ENCODE measurements at places on chromosomes 5 and 9. TPM values are rescaled to one million over a fixed set of nuclear protein-coding genes. Genes with fewer than 3 reads are reported as not detected.
A peak's percentile ranks its signal among the peaks of the same experiment; 100 is the strongest.

The PCDHGA2 gene
- 1.0 TPM for total RNA-seq

DNA sequence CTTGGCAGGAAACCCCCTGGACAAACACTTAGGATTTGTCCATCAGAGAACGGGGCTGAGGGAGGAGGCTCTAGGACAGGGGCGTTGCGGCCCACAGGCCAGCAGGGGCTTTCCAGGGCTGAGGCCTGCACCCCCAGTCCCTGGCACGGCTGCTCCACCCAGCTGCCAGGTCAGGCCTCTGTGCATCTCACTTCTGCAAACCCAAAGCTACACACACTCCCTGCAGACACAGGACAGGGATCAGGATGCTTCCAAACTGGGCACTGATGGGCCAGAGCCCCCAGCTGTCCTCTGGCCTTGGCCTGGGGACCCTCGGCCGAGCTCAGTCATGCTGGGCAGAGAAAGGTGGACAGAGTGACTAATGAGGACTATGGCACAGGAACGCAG lies 106.2 kb upstream of the SARDH start:
- no peak overlapping the region for H3K27ac ChIP-seq
- peaks cover 8% of the 10 kb centered on the region for H3K4me1 ChIP-seq
- no peak for DNase-seq
- H3K36me3 ChIP-seq: no peaks in the 10 kb centered on the region

The PCDHGA12 gene
- 3.5 TPM for total RNA-seq

- no peaks in the 10 kb centered on the region for H3K4me1 ChIP-seq
- H3K36me3 ChIP-seq: no peaks in the 10 kb centered on the region
- DNase-seq: no peak
- H3K27ac ChIP-seq: no peak overlapping the region
- H3K27me3 ChIP-seq: no peaks in the 10 kb centered on the region
- H3K4me3 ChIP-seq: no peak overlapping the region
Observed at GRCh38 chr5:133233616-133234015, 181.8 kb downstream of the HSPA4 start.

GRCh38 chr9:104025945-104026344 lies 68.2 kb upstream of the SMC2 start:
- H3K27ac ChIP-seq: no peak overlapping the region
- H3K36me3 ChIP-seq: no peaks in the 10 kb centered on the region
- no peak for DNase-seq
- H3K4me3 ChIP-seq: no peak overlapping the region
- no peaks in the 10 kb centered on the region for H3K4me1 ChIP-seq
- no peaks in the 10 kb centered on the region for H3K27me3 ChIP-seq

DNA sequence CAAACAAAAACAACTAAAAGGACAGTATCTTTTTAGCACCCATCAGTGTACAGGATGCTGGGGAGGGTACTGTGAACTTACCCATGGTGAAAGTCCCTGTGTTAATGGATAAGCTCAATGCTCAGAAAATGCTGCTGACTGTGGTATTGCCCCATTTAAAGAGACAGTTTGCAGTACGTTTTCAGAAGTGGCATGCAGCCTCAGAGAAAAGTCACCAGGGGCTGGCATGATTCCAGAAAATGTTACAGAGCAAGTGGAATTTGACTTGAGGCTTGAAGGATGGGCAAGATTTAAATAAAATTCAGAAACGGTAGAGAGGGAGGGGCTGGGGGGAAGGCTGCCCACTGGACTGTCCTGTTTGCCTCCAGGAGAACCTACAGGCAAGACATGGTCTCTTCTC lies 7.2 kb downstream of the S1PR3 start:
- H3K4me3 ChIP-seq: no peak overlapping the region
- no peak overlapping the region for H3K27ac ChIP-seq
- H3K27me3 ChIP-seq: no peaks in the 10 kb centered on the region
- no peak for DNase-seq

DNA sequence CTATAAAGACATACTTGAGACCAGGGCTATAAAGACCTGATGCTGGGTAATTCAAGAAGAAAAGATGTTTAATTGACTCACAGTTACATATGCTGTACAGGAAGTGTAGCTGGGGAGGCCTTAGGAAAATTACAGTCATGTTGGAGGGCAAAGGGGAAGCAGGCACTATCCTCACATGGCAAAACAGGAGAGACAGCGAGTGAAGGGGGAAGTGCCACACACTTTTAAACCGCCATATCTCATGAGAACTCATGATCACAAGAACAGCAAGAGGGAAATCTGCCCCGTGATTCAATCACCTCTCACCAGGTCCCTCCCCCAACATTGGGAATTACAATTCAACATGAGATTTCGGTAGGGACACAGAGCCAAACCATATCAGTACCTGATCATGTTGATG lies 89.9 kb upstream of the ADAMTSL1 start:
- no peak overlapping the region for H3K4me3 ChIP-seq
- H3K27ac ChIP-seq: no peak overlapping the region
- H3K27me3 ChIP-seq: no peaks in the 10 kb centered on the region

- no peaks in the 10 kb centered on the region for H3K36me3 ChIP-seq
- H3K27me3 ChIP-seq: no peaks in the 10 kb centered on the region
- peak; percentile 89 for DNase-seq
- H3K27ac ChIP-seq: no peak overlapping the region
- peaks cover 12% of the 10 kb centered on the region for H3K4me1 ChIP-seq
Observed at GRCh38 chr9:15211160-15211814, 95.7 kb downstream of the TTC39B start.

- no peaks in the 10 kb centered on the region for H3K27me3 ChIP-seq
- H3K4me1 ChIP-seq: no peaks in the 10 kb centered on the region
- no peak overlapping the region for H3K4me3 ChIP-seq
- H3K36me3 ChIP-seq: no peaks in the 10 kb centered on the region
Observed at GRCh38 chr9:16500386-16500785, 370.1 kb downstream of the BNC2 start.

GRCh38 chr5:95861864-95862561 lies 39.5 kb upstream of the GLRX start:
- no peak for DNase-seq
- no peaks in the 10 kb centered on the region for H3K36me3 ChIP-seq
- no peak overlapping the region for H3K27ac ChIP-seq
- no peaks in the 10 kb centered on the region for H3K27me3 ChIP-seq
- H3K4me1 ChIP-seq: no peaks in the 10 kb centered on the region
- H3K4me3 ChIP-seq: no peak overlapping the region

The ANKRD34B gene
- total RNA-seq: 2.9 TPM
